ENCODE measurements at places on chromosomes 3 and 15. TPM values are rescaled to one million over a fixed set of nuclear protein-coding genes. Genes with fewer than 3 reads are reported as not detected.

GRCh38 chr3:123584284-123584987 lies 417 bp downstream of the HACD2 start:
- DNase-seq = no peak

The TSC22D2 gene
- 25.8 TPM for total RNA-seq

The C3orf62 gene
- 3.2 TPM for total RNA-seq

GRCh38 chr3:45716790-45717336 lies 27.7 kb downstream of the SACM1L start:
- DNase-seq = no peak

GRCh38 chr3:9937486-9938238 lies 4.0 kb downstream of the CRELD1 start:
- no peak for DNase-seq

- DNase-seq = no peak
These were observed 263.8 kb downstream of the SLCO3A1 start for GRCh38 chr15:92117261-92117731.
